ENCODE measurements at places on chromosomes 7 and 10.

DNA sequence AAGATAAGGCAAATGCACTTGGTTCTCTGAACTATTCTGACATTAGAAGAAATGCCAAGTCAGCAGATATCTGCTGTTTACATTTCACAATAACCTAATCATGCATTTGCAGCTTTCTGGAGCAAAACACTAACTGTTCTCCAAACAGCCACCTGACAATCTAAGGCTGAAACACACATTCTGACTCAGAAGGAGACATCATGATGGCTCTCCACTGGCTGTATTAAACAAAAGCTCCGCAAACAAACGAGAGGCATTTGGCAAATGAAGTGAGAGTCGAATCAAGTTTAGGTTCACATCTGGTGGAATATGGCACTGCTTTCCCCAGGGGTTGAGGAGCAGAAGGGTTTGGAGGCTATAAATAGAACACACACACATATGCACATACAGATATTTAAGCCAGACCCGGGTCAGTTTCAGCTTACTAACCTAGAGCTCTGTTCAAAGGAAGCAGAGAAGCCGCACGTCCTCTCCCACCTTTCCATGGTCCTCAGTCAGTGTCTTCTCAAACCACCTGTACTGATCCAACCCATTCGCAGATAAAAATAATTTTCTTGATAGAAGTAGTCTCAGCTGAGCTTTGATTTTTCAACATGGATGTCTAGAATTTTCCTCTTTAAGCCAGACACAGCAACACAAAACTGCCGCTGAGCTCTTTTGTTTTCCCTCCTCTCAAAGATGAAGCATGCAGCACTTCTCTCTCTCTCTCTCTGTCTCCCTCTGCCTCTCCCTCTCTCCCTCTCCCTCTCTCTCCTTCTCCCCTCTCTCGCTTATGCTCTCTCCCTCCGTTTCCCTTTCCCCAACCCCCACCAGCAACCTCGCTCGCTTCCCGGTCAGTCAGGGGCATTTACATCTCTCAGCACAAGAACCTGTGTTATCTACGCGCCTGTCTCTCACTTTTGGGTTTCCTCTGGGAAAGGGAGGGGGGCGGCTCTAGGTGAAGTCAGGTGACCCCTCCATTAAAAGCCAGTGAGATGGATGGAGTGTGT lies 682.8 kb downstream of the MAGI2 start:
- DNase-seq = no peak

GRCh38 chr10:128005858-128006257 lies 99.0 kb downstream of the PTPRE start:
- no peak for DNase-seq

GRCh38 chr10:133357285-133358161 lies at the start of gene FUOM:
Gene FUOM, minus strand, starts transcription at chr10:133358019. Its CDS starts 12 bp downstream, at chr10:133358007.
- DNase-seq = no peak

DNA sequence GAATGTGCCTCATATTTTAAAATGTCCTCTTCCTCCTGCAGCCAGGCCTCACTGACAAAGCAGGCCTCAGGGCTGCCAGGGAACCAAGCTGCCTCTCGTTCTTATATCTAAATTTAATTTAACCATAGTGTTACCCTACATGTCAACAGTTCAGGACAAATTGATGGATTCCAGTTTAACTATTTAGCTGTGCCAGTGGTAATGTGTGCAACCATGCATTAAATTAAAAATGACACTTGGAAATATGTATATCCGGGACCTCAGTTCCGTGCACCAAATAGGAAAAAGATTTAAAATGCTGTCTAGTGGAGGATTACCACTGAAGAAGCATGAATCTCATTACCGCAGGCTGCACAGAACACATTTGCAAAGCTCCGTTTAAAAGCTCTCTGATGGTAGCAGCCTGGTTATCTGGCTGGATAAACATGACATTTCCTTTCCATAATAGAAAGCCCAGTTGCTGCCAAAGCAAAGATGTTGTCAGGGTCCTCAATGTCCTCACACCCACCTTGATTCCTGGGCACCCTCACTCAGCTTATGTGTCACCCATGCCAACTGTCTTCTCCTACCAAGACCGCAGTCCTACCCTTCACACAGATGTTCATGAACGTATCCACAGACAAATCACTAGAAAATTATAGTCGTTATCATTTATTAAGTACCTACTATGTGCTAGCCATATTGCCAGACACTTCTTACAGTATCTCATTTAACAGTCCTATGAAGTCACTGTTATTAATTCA lies 73.3 kb upstream of the FRMD4A start:
- no peak for DNase-seq

GRCh38 chr10:86389441-86390193 lies 23.0 kb upstream of the GRID1 start:
- DNase-seq = no peak

- DNase-seq = no peak
Observed at GRCh38 chr10:43892062-43892770, 243.5 kb upstream of the ZNF32 start.

DNA sequence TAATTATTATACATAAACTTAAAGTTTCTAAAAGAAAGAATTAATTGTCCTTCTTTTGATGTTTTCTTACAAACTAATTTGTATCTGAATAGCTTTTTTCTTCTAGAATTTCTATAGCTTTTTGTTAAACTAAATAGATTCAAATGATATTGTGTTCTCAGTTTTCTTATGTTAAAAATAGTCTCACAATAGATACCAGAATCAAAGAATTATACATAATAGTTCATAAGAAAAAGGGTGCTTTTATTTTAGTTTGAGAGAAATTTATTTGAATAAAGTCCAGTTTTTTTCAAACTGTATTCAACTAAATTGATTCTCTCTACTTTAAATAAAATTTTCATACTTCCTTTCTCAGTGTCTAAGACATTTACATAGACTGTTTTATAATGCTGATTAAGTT lies 274.8 kb downstream of the SEMA3D start:
- DNase-seq = no peak

DNA sequence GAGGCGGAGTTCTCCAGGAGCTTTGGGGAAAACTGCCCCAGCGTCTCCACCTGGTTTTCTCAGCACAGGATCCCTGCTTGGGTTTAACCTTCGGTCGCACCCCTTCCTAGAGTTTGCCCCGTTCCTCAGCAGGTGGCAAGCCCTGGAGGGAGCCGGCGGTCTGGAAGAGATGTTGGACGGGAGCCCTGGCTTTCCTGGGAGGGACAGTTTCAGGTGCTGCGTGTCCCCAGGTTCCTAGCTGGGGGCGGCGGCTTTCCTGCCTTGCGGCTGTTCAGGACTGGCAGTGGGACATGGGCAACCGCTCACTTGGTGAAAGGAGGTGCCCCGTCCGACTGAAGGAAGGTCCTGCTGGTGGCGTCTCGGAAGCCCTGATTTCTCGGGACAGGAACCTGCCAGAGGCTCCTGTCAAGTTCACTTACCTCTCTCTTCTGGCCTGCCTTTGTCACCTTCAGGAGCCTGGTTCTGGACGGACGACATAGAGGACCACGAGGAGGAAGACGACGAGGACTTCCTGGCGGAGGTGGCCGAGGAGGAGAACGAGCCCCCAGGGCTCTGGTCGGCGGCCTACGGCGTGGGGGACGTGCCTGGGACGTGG lies 14.8 kb downstream of the ZNF316 start:
- DNase-seq = no peak

DNA sequence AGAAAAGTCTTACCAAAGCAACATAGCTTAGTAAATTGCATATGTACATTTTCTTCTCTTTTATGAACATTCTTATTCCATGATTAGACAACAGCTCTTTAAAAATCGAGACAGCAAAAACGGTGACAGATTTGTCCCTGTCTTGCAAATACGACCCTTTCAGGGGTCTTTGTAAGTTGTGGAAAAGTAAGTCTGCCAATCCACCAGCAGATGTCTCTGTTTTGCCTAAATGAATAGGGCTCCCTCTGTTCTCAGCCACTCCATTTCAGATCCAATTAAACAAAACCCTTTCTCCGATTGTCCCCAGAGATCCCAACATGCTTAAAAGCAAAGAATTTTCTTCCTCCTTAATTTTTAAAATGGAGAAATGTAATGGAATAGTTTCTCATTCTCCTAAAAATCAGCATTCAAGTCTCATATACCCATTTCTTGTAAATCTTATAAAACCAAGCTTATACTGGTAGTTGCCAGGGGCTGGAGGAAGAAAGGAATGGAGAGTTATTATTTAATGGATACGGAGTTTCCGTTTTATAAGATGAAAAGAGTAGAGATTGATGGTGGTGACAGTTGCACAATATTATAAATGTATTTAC lies 61.0 kb upstream of the NFE2L3 start:
- DNase-seq = no peak

- DNase-seq = no peak
Observed at GRCh38 chr7:26381476-26382353, 90.1 kb downstream of the SNX10 start.

GRCh38 chr10:26743841-26744240 lies 46.3 kb downstream of the PDSS1 start:
- DNase-seq = no peak

GRCh38 chr10:62437696-62438095 lies 63.5 kb downstream of the ZNF365 start:
- DNase-seq = peak; percentile 31

GRCh38 chr7:3033581-3033980 lies 10.1 kb downstream of the CARD11 start:
- no peak for DNase-seq

GRCh38 chr10:74521526-74521925 lies 304.9 kb upstream of the KAT6B start:
- no peak for DNase-seq

DNA sequence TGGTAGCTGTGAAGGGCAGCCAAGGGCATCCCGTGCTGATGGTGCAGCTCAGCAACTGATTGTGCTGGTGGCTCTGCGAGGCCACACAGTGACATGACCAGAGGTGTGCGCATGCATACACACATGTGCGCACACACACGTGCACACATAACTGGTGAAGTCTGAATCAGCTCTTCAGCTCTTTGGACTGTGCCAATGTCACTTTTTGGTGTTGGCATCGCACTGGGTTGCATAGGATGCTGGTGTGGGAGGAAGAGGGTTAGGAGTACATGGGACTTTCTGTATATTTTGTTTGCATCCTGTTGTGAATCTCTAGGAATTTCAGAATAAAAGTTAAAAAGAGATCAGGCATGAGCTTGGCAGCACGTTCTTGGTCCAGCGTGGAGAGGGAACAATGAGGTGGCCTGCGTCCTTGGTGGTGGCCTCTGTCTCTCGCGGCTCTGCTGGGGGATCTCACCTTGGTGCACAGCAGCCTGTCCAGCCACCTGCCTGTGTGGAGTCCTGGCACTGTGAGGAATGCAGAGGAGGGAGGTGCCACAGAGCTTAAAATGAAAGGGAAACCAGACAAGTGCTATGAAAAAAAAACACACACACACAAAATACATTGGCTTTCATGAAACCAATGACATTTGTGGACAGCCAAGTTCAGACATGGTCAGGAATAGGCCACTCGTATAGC lies 124.0 kb downstream of the TRRAP start:
- no peak for DNase-seq

DNA sequence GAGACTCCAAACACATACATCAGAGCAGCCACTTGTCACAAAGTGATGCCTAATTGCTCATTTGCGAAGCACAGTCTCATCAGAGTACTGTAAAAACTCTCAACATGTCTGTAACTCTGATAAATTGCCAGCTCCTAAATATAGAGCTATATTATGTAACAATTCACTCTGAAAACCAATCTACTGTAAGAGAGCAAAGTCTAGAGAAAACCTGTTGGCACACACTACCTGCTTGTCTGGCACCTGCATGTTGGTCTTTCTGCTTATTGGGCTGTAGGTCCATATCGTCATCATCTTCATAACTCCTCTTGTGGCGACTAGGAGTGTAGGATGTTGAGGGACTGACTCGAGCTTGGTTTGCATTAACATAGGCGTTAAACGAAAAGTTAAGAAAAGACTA lies 19.8 kb downstream of the MCMBP start:
- DNase-seq = no peak

- no peak for DNase-seq
Observed at GRCh38 chr7:27137640-27138315, 5.7 kb downstream of the HOXA5 start.

GRCh38 chr10:29657719-29658274 lies 23.0 kb upstream of the SVIL start:
- no peak for DNase-seq

- no peak for DNase-seq
Observed at GRCh38 chr7:74325210-74325565, 36.0 kb downstream of the CLIP2 start.

- DNase-seq = no peak
Observed at GRCh38 chr7:128881458-128882125, 18.9 kb downstream of the ATP6V1F start.
